ENCODE measurements at places on chromosomes 1 and 21.

- DNase-seq = no peak
Observed at GRCh38 chr1:12634696-12635202, 9.1 kb upstream of the AADACL4 start.

DNA sequence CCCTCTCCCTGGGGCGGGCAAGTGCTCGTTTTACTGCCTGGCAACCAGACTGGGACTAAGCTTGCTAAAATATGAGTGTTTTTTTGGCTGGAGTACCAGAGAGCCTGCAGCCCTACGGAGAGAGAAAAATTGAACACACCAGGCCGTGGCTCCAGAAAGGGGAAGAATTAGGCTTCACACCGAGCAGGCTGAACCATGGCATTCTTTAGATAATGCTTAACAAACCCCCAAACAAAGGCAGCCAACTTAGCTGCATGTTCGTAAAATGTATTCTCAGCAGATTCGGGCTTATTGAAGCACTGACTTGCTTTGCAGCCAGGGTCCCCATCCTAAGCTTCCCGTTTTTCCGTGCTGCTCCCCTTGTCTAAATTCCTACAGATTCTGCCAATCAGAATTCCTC lies 76.6 kb downstream of the LMX1A start:
- no peak for DNase-seq

- DNase-seq = no peak
Observed at GRCh38 chr1:6261615-6261995, 707 bp upstream of the GPR153 start.

- DNase-seq = no peak
Observed at GRCh38 chr1:1542766-1543705, 2.6 kb upstream of the TMEM240 start.

- DNase-seq = no peak
Observed at GRCh38 chr21:32452641-32453040, 40.1 kb downstream of the EVA1C start.

- peak; percentile 5 for DNase-seq
Observed at GRCh38 chr1:186033847-186034271, 299.7 kb downstream of the HMCN1 start.

- no peak for DNase-seq
Observed at GRCh38 chr1:202694314-202694713, 15.9 kb downstream of the SYT2 start.

GRCh38 chr1:70140894-70141293 lies 64.5 kb downstream of the LRRC40 start:
- no peak for DNase-seq

- DNase-seq = no peak
Observed at GRCh38 chr1:94332516-94332915, 85.7 kb upstream of the ABCD3 start.

GRCh38 chr1:224497714-224498573 lies 63.3 kb upstream of the WDR26 start:
- DNase-seq = peak; percentile 86

GRCh38 chr1:109873278-109874175 lies 37.1 kb upstream of the CSF1 start:
- no peak for DNase-seq

- DNase-seq = no peak
Observed at GRCh38 chr1:99659755-99660210, 13.9 kb downstream of the PALMD start.

DNA sequence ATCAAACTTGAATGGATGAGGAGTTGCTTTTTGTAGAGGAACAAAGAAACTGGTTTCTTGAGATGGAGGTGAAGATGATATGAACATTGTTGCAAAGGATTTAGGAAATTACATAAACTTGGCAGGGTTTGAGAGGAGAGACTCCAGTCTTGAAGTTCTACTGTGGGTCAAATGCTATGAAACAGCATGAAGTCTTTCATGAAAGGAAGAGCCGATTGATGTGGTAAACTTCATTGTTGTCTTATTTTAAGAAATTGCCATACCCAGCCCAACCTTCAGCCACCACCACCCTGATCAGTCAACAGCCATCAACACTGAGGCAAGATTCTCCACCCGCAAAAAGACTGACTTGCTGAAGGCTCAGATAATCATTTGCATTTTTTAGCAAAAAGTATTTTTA lies 52.2 kb downstream of the SIPA1L2 start:
- no peak for DNase-seq

DNA sequence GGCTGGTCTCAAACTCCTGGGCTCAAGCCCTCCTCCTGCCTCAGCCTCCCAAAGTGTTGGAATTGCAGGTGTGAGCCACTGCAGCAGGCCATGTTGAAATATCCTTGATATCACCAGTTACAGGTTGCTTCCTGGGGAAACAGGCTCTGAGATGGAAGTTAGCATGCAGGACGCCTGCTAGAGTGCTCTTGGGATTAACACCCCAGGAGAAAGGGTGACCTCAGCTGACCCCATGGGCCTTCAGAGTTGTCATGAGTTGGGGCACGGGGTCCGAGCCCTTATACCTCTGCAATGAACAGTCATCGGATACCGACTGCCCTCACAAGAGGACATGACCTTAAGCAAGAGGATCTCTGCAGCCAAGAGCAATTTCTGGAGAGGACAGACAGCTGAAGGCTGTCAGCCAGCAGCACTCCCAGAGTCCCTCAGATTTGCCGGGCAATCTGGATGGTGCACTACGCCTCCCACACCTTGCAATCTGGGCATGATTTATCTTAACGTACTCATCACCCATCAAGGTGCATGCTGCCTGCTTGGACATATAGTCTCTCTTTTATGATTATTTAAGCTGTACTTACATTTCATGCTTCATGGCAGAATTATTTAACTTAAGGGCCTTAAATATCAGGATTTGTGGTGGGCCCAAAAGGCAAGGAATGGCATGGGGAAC lies 134.6 kb downstream of the ADSS2 start:
- DNase-seq = no peak

DNA sequence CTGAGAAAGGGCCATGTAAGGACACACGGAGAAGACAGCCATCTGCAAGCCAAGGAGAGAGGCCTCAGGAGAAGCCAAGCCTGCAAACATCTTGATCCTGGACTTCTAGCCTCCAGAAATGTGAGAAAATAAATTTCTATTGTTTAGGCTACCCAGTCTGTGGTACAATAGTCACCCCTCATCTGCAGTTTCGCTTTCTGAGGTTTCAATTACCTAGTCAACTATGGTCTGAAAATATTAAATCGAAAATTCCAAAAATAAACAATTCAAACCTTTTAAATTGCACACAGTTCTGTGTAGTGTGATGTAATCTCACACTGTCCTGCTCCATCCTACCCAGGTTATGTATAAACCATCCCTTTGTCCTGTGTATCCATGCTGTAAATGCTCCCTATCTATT lies 52.6 kb downstream of the ZNF644 start:
- DNase-seq = no peak

DNA sequence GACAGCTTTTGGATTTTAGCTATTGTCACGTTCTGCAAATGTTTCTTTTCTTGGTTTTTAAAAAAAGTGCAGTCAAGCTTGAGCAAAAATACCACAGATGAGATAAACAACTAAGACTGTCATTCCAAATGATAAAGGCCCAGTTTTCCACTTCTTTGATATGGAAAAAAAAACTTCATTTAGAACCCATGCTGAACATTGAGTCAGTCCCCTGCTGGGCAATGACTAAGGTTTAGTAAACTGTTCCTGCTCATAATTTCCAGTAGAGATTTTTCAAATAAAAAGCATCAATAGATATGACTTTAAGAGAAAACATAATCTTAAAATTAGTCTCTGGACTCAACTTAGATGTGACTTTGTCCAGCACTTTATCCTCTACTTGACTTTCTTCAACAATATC lies 167.9 kb upstream of the C8B start:
- DNase-seq = no peak

- peak; percentile 11 for DNase-seq
Observed at GRCh38 chr1:1435911-1436629, 580 bp downstream of the VWA1 start.

GRCh38 chr1:46595127-46595526 lies 8.9 kb downstream of the MKNK1 start:
- DNase-seq = peak; percentile 32

- no peak for DNase-seq
Observed at GRCh38 chr1:41699861-41700248, 215.4 kb upstream of the EDN2 start.

DNA sequence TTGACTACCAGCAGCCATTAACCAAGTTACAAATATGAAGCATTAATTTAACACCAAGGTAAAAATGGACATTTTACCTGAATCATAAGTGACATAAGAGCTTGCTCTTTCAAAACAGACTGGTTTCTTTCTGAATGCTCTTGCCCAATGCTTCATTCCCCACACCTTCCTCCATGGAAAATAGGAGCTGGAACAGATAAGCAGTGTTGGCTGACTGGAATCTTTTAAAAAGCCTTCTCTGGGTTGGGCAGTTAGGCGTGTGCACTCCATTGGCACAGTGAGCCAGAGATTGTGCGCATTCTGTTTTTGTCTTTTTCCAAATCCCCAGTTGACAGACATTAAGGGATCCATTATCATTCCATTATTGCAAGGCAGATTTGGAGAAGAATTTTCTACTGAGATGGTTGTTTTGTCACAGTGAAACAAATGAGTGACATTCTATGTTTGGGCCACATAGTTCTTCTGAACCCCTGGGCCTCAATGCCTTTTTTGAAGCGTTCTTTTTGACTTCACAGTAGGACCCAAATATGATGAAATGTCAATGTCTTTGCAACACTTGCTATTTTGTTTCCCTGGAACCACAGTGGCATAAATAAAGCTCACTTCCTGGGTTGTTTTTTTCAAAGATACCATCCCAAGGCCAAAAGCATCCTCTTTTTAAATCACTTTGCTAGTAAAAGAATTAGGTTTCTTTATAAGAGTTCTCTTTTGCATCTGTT lies 32.3 kb downstream of the LRRC8B start:
- no peak for DNase-seq

- no peak for DNase-seq
Observed at GRCh38 chr1:6985549-6986276, 200.5 kb downstream of the CAMTA1 start.

GRCh38 chr1:14647777-14648176 lies 49.3 kb downstream of the KAZN start:
- DNase-seq = no peak

- DNase-seq = no peak
Observed at GRCh38 chr1:116130356-116130755, 19.2 kb downstream of the MAB21L3 start.

DNA sequence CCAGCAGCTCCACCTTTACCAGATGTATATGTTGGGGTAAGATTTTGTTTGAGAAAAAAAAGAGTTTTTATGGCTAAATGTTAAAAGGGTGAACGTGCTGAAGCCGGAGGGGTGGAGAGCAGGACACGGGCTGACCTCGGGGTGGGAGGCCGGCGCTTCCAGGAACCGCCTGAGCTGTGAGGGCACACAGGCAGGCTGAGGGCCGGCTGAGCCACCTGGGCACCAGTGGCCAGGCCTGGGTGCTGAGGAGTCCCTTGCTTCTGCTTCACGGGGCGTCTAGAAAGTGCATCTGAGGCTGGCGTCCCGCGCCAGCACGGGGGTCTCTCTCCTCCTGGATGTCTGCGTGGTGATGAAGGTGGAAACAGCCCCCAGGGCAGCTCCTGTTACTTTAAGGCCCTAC lies 33.6 kb upstream of the ADARB1 start:
- DNase-seq = no peak

DNA sequence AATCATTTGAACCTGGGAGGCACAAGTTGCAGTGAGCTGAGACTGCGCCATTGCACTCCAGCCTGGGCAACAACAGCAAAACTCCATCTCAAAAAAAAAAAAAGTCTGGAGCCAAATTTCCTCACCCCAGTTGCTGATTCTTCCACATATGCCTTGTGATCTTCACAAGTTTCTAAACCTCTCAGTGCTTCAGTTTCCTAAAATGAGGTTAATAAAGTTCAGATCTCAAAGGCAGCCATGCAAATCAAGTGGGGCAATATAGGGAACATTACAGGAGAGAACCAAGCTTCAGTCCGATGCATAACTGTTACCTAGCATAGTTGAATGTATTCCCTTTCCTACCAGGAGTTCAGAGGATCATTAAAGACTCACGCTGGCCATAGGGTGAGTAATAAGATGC lies 4.8 kb downstream of the ITLN1 start:
- DNase-seq = no peak

DNA sequence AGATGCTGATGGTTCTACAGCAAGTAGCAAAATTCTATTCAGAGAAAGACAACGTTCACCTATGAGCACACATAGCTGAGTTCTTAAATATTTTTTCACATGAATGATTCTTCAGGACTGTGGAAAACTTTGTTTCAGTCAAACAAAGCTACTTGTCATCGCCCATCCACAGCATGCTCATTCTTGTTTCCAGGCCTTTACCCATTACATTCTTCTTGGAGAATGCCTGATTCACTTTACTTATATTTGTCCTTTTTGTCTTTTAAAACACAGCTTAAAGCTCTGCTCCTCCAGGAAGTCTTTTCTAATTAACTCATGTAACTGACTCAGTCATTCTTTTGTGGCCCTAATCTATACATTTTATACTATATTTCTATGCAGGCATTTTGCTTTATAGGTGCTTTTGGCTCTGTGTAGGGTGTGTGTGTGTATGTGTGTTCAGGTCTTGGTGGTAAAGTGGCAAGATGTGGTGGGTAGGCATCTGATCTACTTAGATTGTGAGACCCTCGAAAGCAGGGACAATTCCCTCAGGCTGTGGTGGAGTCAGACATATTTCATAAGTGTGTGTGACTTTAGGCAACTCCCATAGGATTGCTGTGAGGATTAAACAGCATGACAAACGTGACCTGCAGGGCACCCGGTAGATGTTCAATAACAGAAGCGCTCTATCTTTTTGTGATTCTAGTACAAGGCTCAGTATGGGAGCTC lies 11.8 kb upstream of the MARK1 start:
- no peak for DNase-seq

DNA sequence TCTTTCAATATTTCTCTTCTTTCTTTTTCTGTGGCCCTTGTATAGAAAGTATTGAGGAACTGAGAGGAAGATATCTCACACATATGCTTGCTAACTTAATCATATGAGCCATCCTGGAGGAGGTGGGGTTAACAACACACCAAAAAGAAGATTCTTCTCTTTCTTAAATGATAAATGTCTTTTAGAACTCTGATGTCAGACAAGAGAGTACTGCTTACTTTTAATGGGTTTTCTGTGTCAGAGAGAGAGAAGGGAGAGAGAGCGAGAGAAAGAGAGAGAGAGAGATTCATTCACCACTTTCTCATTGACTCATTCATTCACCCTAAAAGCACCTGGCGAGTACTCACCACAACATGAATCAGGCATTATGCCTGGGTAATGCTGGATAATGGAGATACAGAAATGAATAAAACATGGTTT lies 250.3 kb upstream of the SGIP1 start:
- no peak for DNase-seq

- no peak for DNase-seq
Observed at GRCh38 chr1:230648114-230648513, 5.8 kb downstream of the COG2 start.

- peak; percentile 81 for DNase-seq
Observed at GRCh38 chr1:179814546-179814838, 63.1 kb downstream of the TOR1AIP2 start.

- no peak for DNase-seq
Observed at GRCh38 chr1:87512431-87512830, 183.8 kb downstream of the LMO4 start.

GRCh38 chr21:24123785-24124184 lies 1483.5 kb downstream of the MRPL39 start:
- DNase-seq = no peak

- DNase-seq = no peak
Observed at GRCh38 chr1:54332781-54333585, 73.2 kb downstream of the SSBP3 start.
